ENCODE measurements at places on chromosomes 4 and X. TPM values are rescaled to one million over a fixed set of nuclear protein-coding genes. Genes with fewer than 3 reads are reported as not detected.

UGT2B15 gene
- polyA plus RNA-seq = not detected

RPS6KA6 gene
- polyA plus RNA-seq = 1.6 TPM

DNA sequence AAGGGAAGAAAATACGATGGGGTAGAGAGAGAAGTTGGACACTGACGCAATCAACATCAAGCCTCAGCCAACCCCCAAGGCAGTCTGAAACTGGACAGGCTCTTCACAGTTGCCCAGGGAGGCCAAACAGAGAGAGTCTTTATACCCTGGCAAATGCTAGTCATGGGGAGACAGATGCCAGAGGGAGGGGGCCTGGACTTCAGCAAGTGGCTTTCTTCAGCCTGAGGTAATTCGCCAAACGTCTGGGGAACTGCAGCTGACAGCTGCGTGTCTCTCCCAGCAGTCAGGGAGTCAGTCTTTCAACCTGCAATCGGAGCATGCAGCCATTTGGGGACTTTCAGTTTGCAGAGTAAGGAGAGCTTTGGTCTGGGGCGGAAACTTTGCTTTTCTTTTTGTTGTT is 521.6 kb downstream of the TRIML1 start:
- H3K4me3 ChIP-seq = no peak overlapping the region
- H3K27me3 ChIP-seq = no peaks in the 10 kb centered on the region
- no peak overlapping the region for H3K27ac ChIP-seq
- no peak for DNase-seq

DNA sequence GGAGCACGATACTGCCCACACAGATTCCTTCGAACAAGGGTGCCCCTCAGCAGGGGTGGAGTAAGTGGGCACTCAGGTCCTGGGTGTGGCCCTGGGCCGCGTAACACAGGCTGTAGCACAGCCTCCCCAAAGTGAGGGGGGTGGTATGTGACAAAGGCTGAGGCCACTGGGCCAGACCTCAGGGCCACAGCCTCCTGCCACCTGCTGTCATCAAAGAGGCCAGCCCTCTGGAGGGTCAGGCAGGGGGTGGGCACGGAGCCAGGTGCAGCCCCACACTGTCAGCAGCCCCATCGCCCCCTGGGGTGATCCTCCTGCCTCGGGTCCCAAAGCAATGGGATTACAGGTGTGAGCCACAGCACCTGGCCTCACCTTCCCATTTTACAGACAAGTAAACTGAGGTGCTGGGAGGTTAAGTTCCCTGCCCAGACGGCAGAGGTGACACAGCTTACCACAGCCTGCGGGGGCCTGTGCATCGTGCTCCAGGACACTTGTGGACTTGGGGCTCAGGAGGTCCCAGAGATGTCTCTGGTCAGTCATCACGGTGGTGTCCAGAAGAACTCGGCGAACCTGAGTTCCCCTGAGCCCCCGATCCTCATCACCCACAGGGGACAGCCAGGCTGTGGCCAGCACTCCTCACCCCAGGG is 27.5 kb upstream of the MXD4 start:
- no peak overlapping the region for H3K27ac ChIP-seq
- no peak overlapping the region for H3K4me3 ChIP-seq
- peaks cover 9% of the 10 kb centered on the region for H3K27me3 ChIP-seq
- H3K4me1 ChIP-seq = peaks cover 7% of the 10 kb centered on the region
- DNase-seq = no peak

AMTN gene
- not detected for polyA plus RNA-seq

PCDH11X gene
- polyA plus RNA-seq = not detected

DNA sequence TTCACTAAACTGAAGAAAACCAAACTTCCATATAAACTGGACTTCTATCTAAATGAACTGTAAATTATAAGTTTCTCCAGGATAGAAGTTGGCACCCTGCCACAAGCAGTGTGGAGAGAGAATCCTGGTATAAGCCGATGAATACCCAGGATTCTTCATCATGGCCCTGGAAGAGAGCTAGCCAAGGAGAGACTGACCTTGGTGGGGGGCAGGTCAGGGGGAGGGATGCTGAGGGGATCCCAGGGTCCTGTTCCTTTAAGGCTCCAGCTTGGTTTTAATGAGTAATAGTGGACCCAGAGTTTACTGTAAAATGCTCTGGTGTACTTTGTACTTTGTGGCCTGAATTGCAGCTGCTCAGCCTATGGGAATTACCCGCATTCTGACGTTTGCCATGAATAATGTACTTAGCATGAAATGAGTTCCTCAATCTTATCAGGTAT is 16.9 kb downstream of the RASSF6 start:
- peaks cover 11% of the 10 kb centered on the region for H3K4me1 ChIP-seq
- H3K36me3 ChIP-seq = no peaks in the 10 kb centered on the region
- no peak overlapping the region for H3K27ac ChIP-seq
- no peak overlapping the region for H3K4me3 ChIP-seq

GRCh38 chr4:64340218-64341110 is 68.8 kb downstream of the TECRL start:
- no peak overlapping the region for H3K27ac ChIP-seq
- DNase-seq = no peak
- H3K36me3 ChIP-seq = no peaks in the 10 kb centered on the region
- no peaks in the 10 kb centered on the region for H3K27me3 ChIP-seq
- H3K4me1 ChIP-seq = no peaks in the 10 kb centered on the region

- no peaks in the 10 kb centered on the region for H3K4me1 ChIP-seq
- no peaks in the 10 kb centered on the region for H3K36me3 ChIP-seq
- H3K4me3 ChIP-seq = no peak overlapping the region
- H3K27me3 ChIP-seq = no peaks in the 10 kb centered on the region
- no peak overlapping the region for H3K27ac ChIP-seq
- no peak for DNase-seq
Observed at GRCh38 chr4:163806653-163807052, 312.2 kb downstream of the TMA16 start.

Data from keratinocyte (primary cell).